ENCODE measurements at places on chromosomes 12 and 14.

DNA sequence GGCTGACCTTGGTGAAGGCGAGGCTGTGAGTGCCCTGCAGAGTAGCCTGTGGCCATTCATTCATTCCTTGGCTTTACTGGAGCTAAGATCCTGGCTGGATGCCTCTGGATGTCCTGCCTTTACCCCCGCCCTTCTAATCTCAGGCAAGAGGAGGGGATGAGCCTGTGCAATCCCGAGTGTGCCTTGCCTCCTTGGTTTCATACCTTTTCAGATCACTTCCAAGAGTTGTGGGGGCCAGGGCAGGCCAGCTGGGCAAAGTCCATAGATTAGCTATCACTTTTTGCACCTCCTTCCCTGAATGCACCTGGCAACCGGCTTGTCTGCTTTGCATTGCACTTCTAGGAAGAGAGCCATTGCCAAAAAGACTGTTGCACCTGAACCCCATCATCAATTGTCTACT is 1.5 kb downstream of the VRTN start:
- DNase-seq, result no peak

GRCh38 chr12:94284859-94285258 is 136.5 kb downstream of the PLXNC1 start:
- DNase-seq, result no peak

DNA sequence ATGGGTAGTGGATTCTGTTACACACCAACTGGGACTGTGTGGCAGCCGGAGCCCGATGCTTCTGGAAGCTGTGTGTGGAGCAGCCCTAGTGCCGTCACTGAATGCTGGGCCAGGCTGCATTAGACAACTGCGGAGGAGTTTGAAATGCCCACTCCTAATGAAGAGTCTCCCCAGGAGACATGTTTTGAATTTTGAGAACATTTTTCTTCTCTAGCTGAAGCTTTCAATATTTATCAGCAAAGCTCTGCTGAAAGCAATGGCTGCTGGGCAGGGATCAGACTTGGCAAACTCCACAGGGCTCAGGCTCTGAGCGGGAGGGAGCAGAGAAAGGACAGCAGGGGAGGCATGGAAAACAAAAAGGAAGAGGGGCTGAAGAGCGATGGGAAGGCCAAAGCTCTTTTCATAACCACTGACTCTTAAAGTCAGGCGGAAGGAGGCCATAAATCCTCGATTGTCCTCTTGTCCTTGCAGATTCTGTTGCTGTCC is 189.1 kb downstream of the MON2 start:
- DNase-seq, result no peak

DNA sequence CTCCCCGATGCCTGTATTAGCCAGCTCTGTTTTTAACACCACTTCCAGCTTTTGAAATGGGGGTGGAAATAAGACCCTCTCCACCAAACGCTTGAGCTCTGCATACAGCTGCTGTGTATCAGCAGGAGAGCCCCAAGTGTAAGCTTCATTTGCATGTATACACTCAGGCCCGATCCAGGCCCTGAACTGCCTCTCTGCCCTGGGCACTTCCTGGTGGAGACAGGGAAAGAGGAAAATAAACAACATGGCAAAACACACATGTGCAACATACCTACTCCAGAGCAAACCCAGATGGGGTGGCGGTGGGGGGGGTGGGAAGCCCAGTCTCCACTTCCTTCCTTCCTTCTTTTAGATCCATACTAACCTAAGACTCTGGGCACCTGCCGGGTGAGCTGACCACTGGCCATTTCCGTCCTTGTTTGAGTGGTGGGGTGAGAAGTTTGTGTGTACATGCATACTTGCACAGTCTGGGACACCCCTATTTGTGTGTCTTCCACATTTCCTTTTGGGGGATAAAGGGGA is 55.3 kb downstream of the RBM19 start:
- no peak for DNase-seq

- DNase-seq, result no peak
Measured at GRCh38 chr14:73995977-73996378, 23.1 kb downstream of the ENTPD5 start.

GRCh38 chr12:109952160-109952858 is 43.9 kb downstream of the GIT2 start:
- DNase-seq, result no peak

DNA sequence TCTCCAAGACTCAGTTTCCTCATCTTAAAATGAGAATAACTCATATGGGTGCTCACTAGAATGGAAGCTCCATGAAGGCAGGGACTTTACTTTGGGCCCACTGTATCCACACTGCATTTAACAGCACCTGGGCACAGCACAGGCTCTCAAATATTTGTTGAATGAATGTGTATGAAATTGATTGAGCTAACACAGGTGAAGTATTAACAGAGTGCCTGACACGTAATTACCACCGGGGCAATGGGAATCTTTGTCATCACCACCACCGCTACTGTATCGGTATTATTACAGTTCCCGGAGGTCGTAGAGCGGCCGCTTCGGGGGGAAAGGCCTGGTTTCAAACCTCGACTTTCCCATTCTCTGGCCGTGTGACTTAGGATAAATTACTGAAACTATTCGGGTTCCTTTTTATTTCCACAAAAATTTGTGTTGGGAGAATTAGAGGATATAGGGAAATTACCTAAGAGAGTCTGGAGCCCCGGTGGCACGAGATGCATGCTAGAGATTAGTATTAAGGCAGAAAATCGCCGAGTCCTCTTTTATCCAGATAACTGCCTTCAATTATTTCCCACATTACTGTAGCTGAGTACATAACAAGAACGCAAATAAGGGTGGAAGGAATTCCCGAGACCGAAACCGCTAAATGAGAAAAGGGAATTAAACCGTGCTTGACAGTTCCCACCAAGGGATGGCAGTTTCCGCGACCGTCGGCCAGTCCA is 1.0 kb upstream of the RIC8B start:
- no peak for DNase-seq

GRCh38 chr14:24817212-24818057 is 183.4 kb upstream of the GZMB start:
- DNase-seq, result no peak

GRCh38 chr14:35628989-35629388 is 95.0 kb downstream of the INSM2 start:
- DNase-seq, result no peak

DNA sequence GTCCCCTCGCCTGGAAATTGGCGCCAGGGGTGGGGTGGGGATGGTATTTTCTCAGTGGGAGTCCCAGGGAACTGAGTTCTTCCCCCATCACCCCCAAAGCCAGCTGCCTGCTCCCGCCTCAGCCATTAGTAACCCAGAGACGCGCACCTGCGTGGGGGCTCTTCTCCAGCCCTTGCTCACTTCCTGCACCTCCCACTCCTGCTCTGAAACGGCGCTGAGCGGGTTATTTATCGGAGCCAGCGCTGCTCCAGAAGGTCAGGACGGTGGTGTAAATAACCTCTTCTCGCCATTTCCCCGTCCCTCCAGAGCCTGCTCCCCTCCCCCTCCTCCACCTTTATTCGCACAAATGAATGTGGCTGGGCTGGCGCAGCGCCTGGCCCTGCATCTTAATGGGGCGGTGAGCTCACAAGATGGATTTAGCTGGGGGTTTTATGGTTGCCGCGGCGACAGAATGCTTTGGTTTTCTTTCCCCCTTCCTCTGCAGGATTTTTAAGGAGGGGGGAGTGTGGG is 12.2 kb downstream of the GPR84 start:
- no peak for DNase-seq

DNA sequence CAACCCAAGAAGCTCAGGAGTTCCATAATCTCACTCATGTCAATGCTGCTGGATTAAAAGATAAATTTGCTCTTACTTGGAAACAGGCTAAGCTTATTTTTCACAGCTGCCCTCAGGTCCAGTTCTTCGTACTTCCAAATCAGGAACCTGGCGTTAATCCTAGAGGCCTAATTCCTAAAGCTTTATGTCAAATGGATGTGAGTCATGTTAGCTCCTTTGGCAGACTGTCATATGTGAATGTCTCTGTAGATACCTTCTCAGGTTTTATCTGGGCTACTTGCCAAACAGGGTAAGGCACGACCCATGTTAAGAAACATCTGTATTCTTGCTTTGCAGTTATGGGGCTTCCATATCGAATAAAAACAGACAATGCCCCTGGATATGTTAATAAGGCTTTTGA is 504.6 kb downstream of the ALG10 start:
- no peak for DNase-seq

GRCh38 chr12:106672314-106673025 is 89.7 kb downstream of the RFX4 start:
- no peak for DNase-seq

- DNase-seq, result no peak
Measured at GRCh38 chr12:68458866-68459265, 126.7 kb upstream of the MDM1 start.

DNA sequence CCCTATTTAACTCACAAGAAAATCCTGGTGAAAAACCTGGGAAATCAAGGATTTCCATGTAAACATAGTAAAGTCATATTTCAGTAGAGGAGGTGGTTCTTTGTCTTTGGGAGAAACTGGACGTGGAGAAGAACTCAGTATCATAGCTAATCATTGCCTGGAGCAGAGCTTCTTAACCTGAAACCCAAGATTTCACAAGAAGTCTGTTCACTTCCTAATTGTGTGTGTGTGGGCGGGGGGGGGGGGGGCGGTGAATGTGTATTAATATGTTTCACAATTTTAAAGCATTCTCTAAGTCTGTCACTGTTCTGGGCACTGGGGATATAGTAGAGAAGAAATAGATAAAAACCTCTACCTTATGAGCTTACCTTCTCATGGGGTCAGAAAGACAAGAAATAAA is 96.7 kb upstream of the PPP4R3A start:
- no peak for DNase-seq

- no peak for DNase-seq
Measured at GRCh38 chr14:78498062-78498595, 328.0 kb downstream of the NRXN3 start.

GRCh38 chr14:59097681-59098080 is 90.8 kb upstream of the DAAM1 start:
- no peak for DNase-seq

GRCh38 chr12:107549651-107550480 is 135.7 kb upstream of the PWP1 start:
- DNase-seq, result no peak
